NB4 (cell line): ENCODE measurements at places on chromosomes 6 and 20.
A peak's percentile ranks its signal among the peaks of the same experiment; 100 is the strongest.

- no peak for DNase-seq
Observed at GRCh38 chr6:111173341-111173740, 86.0 kb downstream of the SLC16A10 start.

GRCh38 chr6:149045404-149045803 is 272.1 kb upstream of the TAB2 start:
- DNase-seq = peak; percentile 29

DNA sequence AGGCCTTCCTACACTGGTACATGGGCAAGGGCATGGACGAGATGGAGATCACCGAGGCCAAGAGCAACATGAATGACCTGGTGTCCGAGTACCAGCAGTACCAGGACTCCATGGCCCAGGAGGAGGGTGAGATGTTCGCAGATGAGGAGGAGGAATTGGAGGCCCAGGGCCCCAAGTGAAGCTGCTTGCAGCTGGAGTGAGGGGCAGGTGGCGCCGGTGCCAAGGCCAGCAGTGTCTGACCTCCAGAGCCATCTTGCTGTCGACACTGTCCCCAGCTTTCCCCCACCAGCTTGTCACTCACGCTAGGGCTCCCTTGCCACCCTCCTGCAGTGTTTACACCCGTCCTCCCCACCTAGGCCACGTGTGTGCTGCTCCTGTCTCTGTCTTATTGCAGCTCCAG is 12.2 kb downstream of the GABRR2 start:
- peak; percentile 22 for DNase-seq

- peak; percentile 81 for DNase-seq
Observed at GRCh38 chr20:37356387-37356786, 10.4 kb downstream of the SRC start.

DNA sequence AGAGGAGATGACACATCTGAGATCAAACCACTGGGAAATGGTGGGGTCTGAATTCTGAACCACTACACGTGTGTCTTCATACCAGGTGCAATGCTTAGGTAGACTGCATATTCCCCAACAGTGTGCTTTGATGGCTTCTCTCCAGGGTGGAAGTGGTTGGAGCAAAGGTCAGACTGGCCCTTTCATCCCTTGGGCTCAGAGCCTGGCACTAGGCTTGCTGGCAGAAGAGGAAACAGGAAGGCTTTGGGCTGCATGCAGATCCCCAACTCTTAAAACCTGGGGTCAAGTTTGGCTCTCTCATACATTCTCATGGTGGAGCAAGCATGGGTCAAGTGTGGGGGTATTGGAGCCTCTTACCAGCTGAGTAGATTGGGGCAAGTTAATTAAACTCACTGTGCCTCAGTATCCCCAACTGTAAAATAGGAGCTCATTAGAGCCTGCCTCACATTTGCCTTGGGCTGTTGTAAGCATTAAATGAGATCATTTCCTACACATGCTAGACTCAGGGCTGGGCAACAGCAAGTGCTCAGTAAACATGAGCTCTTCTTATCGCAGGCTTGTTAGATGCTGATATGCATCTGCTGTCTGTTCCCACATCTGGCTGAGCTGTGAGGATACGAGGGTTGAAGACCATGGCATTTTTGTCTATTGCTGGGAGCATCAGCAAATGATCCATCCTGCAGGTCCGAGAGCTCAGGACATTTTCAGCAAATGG is 51.6 kb upstream of the FAM83D start:
- no peak for DNase-seq

GRCh38 chr6:150537491-150537890 is 62.2 kb upstream of the PLEKHG1 start:
- no peak for DNase-seq

GRCh38 chr6:48113130-48113529 is 2.1 kb upstream of the PTCHD4 start:
- DNase-seq = no peak

DNA sequence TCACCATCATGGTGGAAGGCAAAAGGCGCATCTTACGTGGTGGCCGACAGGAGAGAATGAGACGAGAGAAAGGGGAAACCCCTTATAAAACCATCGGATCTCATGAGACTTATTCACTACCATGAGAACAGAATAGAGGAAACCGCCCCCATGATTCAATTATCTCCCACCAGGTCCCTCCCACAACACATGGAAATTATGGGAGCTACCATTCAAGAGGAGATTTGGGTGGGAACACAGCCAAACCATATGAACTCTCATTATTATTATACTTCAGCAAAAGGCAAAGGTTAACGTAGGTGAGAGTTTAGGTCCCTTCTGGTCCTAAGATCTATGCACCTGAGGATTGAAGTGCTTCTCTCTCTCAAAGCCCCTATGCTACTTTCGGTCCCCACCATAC is 2.4 kb upstream of the PFDN4 start:
- no peak for DNase-seq

DNA sequence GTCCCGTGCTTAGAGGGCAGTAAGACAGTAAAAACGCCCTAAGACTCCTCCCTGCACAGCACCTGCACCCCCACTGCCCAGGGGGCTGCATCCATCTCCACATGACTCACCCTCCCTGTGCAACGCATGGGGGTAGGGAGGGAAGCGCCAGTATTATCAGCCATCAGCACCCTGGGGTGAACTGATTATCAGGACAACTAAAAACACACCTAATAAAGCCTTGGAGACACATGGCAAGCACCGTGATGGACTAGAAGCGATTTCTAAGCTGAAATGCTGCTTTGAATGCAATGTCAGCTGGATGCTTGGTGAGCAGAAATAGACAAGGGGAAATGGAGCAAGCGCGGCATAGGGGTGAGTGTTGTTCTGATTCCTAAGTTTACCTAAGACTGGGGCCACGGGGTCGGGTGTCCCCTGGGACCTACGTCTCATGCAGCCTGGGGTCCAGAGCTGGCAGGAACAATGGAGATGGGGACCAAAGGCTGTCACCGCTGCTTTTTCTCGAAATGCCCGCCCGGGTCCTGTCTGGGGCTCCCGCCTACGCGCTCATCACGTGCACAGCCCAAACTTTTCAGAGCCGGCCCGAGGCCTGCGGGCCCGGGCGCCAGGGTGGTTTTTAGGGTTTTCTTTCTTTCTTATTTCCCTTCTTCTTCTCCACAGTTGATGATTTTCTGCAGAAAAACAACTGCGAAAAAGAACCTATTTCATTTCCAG is 702 bp upstream of the TNFAIP3 start:
- peak; percentile 75 for DNase-seq

DNA sequence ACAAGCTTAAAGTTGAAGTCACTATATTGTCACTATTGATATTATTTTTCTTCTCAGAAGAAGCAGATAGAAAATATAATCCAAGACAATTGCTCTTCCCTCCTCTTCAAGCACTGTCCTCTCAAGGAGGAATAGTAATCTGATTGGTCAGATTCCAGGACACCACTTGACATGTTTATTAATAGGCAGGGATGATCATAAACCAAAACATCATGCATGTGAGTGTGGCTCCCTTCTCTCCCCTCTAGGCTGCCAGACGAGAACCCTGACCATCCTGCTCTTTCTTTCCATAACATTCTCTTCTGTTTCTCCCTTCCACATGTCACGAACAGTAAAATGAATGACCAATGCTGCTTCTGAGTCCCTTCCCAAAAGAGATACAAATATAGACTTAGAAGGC is 7.5 kb downstream of the ATG5 start:
- DNase-seq = no peak

DNA sequence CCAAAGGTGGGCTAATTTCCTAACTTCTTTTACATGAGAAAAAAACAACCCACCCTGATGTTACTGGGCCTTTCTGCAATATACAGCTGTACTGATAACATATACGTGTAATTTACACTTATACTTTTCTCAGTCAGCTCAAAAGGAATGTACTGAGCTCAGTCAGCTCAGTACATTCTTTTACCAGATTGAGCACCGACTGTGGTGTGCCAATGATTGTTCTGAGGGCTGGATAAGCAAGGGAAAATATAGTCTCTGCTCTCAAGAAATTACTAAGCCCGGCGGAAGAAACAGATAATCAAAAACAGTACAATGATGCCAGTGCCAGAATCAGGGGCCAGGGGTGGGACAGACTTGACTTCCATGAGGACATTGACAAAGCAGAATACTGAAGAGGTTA is 10.0 kb upstream of the BLOC1S5 start:
- DNase-seq = no peak

DNA sequence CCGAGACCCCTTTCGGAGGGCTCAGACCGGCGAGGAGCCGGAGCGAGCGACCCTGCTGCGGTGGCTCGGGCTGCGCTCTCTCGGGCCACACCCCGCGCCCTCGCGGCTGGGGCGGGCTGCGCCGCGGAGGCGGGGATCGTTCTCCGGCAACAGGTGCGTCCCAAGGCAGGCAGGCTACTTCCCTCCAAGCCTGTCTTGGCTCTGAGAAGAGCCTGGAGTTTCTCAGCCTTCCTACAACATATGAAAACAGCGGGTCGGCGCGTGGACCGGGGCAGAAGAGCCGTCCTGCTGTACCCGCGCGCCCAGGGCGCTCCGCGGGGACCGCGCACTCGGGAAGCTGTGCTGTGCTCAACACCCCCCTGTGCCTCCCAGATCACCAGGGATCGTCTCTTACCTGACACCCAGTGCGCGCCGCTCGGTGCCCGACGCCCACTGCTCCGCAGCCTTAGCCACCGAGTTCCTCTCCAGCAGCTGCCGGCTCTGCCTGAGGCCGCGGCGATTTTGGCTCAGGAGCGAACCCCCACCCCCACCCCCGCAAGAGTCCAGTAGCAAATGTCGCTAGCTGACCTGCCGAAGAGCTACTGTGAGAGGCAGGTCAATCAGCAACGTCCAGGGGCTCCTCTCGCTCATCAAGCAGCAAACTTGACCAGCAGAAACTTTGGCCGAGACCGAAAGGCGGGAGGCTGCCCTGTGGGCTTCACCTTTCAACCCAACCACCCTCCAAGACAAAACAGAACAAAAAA is 3.7 kb upstream of the OLIG3 start:
- DNase-seq = no peak

- DNase-seq = no peak
Observed at GRCh38 chr6:170199716-170200115, 91.2 kb downstream of the DLL1 start.

GRCh38 chr20:36197271-36197670 is 39.0 kb upstream of the AAR2 start:
- no peak for DNase-seq

DNA sequence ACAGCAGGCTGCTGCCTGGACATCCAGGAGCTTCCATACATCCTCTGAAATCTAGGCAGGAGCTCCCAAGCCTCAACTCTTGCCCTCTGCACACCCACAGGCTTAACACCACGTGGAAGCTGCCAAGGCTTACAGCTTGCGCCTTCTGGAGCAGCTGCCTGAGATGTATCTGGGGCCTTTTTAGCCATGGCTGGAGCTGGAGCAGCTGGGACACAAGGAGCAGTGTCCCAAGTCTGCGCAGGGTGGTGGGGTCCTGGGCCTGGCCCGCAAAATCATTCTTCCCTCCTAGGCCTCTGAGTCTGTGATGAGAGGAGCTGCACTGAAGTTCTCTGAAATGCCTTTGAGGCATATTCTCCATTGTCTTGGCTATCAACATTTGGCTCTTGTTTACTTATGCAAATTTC is 255.0 kb downstream of the DLL1 start:
- DNase-seq = no peak

GRCh38 chr6:14094721-14095120 is 22.9 kb upstream of the CD83 start:
- no peak for DNase-seq

DNA sequence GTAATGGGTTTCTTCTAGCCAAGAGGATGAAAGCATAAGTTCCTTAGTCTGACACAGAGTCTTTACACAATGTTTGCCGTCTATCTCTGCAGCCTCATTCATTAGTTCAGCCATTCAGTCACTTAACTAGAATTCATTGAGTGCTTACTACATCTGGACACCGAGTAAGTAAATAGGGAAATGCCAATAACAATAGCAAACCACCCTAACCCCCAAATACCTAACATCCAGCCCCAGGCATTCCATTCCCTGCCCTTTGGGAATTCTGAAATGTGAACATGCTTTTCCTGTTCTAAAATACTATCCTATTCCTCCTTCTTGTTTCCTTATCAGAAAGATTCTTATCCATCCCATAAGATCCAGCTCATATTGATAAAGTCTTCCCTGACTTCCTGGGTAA is 277.6 kb upstream of the RNF217 start:
- DNase-seq = no peak

- no peak for DNase-seq
Observed at GRCh38 chr6:137200288-137200687, 18.9 kb downstream of the IFNGR1 start.

DNA sequence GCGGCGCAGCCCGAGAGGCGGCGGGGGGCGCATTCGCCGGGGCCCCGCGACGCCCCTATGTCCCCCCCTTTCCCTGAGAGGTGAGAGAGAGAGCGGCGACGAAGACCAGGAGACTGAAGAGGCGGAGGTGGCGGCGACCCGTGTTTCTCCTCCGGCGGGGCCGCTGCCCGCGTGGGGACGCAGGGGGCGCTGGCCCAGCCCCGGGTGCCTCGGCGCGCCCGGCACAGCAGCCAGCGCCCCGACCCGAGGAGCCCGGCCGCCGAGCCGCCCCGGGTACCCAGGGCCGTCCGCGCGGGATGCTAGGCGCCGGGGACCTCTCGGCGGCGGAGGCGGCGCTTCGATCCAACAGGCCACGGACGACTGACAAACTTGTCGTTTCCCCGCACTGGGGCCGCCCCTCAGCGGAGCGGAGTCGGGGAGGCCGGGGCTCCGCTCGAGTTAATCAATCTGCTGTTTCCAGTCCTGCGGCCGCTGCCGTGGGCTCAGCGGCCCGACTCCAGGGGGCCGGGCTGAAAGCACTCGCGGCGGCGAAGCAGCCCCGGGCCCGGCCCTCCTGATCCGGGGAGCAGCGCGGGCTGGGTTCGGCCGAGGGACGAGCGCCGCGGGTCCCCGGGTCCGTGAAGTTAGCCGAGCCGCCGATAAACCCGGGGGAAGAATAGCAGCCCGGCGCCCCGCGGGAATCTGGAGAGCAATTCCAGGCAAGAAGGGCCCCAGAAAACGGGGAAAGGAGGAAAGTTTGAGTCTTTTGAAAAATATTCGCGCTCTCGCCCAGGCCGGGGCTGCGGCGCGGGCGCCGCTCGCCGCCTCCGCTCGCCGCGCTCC is 631 bp downstream of the MDGA1 start:
- peak; percentile 57 for DNase-seq

DNA sequence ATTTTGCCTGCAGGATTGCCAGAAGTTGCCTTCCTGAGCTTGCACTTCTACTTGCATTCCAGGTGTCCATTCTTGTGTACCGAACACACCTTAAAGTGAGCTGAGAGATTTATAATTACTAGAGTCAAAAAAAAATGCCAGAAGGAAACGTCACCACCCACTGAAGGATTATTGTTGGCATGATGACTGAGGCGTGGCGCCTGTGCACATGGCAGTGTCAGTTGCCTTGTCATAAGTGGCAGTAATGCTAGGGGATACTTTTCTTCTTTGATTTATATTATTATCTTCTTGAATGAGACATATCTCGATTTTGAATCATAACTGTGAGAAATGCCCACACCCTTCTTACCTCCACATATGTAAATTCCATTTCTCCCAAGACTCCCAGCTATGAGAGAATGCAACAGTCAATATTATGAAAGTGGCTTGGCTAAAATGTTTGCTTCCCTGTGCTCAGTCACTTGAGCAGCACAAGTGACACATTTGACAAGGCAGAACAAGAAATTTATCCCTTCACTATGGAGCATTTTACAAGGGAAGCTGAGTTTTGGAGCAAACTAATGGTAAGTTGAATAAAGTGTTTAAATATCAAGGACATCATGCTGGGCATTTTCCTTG is 149.5 kb upstream of the SASH1 start:
- no peak for DNase-seq
